COR-L47 (cell line): ENCODE measurements at places on chromosomes 7 and 10.

- no peak for DNase-seq
These were observed 97.6 kb downstream of the LYZL1 start for GRCh38 chr10:29386342-29386999.

- DNase-seq, result no peak
These were observed 80.0 kb upstream of the TMEM106B start for GRCh38 chr7:12131122-12131521.

DNA sequence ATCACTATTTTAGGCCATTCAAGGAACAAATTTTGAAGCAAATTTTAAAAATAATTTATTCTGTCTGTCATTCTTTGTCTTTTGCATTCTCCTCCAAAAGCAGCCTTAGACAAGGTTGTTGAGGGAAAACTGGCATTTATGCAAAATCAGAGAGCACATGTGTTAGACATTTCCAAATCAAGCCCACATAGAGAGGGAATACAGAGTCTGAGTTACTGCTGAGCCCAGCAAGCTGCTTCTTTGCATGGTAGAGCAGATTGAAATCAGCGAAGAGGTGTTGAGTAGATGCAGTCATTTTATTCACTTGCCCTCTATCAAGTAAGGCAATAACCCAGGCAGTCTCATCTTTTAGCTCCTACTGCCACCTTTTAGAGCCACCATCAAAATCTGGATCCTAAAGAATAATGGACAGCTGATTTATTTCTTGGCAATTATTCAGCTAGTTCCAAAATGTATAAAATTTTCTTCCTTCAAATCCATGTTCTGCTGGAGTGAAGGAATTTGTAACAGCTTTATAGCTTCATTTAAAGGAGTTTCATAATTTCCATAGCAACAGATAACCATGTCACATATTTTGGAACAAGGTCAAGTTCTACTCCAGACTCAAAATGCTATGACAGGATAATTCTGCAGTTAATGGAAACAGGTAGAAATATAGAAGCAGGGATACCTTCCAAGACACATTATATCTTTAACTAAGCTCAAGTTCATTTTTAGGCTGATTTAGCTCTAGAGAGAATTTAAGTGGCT lies 7.3 kb upstream of the PCDH15 start:
- no peak for DNase-seq

GRCh38 chr10:122251459-122252255 lies 19.4 kb upstream of the BTBD16 start:
- DNase-seq, result no peak

DNA sequence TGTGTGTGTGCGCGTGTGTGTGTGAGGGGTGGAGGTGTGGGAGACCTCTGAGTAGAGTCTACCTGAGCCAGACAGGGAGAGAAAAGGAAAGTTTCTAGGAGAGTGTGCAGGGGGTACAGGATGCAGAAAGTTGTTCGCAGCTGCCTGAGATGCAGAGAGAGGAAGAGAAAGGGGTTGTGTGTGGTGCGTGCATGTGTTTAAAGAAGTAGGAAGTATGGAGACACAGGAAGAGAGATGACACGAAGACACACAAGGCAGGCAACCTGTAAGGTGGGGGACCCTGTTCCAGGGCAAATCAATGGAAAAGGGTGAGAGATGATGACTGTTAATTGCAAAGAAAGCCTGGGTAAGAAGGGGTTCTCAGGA lies 52.2 kb downstream of the C10orf105 start:
- DNase-seq, result no peak

DNA sequence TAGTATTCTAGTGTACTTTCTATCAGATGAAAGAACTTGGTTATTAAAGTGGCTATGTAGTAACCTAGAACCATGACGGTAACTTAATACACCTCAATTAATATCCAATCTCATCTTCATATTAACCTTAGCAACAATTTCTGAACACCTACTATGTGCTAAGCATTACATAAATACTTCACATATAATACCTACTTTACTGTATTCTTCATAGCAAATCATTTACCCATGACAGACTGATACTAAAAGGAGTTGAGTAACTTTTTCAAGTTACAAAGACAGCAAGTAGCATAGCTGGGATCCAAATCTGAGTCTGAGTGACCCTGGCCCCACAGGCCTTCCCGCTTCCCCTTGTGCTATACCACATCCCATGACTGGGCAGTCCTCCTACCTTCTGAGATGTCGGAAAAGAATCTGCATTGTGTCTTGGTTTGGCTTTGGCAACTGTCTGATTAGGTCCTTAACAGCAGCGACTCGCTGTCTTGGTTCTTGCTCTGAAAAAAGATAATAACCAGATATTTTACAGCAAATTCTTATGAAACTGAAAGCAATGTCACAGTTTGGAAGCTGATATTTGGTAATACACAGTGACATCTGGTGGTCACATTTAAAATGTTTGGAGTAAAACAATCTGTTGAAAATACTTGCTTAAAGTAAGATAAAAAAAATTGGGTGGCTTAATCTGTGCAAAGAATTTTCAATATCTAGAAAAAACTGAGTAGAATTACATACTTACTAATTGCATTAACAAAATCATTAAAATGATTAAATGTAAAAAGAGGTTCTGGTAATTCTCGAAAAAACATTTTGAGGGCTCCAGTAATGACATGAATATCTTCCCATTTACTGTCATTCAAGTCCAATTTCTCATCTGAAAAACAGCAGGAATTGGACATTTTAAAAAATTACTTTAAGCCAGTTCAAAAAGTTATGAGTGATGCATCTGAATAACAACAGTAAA lies 120.1 kb downstream of the ARHGAP12 start:
- DNase-seq, result peak; percentile 11

GRCh38 chr7:131325179-131325840 lies 2.4 kb upstream of the MKLN1 start:
- DNase-seq, result no peak

DNA sequence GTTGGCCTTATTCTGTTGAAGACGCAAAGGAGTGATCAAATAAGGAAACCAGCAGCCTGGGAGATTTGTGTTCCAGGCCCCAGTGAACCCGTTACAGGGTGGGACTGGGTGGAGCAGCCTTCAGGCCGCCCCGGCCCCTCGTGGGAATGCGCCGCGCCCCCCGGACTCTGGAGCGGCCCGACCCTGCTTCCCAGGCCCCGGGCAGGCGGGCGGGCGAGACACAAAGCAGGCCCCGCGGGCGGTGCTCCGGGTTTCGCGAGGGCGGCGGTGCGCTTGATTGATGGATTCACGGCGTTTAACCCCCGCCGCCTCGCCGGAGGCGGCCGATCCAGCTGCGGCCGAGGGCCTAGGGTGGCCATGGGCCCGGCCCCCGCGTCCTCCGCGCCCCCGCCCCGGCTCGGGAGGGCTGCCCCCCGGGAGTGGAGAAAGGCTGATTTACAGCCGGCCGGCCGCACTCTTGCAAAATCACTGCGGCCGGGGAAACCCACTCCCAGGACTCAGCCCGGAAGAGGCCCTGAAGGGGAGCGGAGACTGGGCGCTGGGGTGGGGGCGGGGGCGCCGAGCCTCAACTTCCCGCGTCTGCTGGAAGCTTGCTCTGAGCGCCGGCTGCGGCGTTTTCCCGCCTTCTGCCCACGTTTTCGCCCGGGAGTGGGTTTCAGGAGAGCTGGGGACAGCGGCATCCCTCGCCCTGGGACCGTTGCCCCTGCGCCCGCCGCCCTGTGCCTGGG lies 299.6 kb upstream of the NFE2L3 start:
- peak; percentile 36 for DNase-seq

DNA sequence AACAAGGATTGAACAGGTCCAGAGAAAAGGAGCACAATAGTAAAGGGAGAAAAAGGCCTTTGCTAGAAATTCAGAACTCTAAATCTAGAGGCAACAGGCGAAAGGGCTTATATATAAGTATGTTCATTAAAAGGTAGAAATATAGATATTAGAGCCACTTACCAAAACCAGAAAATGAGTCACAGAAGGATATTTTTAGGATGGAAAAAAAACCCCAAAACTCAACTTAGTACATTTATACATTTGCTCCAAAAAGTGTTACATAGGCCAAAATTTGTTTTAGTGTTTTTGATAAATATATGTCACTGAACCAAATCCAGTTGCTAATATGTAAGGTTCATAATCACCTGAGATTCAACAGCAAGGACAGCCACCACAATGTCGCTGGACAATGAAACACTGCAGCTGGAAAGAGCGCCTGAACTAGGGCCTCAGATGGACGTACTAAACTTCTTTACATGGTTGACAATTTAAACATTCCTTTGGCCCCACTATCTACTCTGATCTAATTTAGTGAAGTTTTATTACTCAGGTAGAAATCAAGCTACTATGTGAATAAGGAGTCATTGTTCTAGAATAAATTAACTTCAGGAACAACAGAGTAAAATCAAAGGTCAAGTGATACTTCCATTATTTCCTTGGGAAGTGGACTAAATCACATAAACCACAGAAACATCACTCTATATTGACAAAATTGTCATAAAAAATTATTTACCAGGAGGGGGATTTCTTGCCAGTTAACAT lies 10.9 kb downstream of the FAM3C start:
- DNase-seq, result no peak

DNA sequence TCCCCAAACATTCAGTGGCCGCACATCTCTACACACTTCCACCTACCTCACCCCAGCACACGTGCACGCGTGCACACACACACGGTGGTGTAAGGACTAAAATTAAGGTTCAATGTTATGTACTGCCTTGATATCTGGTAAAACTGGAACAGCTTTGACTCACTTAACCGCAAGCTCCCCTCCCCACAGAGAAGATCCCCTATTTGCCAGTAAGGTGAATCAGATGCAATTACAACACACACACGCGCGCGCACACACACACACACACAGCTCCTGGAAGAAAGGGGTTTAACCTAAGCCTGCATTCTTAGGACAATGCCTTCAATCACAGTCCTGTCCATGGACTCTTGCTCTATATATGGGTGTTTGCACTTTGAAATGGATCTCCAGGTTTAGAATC lies 25.5 kb upstream of the VPS41 start:
- no peak for DNase-seq

DNA sequence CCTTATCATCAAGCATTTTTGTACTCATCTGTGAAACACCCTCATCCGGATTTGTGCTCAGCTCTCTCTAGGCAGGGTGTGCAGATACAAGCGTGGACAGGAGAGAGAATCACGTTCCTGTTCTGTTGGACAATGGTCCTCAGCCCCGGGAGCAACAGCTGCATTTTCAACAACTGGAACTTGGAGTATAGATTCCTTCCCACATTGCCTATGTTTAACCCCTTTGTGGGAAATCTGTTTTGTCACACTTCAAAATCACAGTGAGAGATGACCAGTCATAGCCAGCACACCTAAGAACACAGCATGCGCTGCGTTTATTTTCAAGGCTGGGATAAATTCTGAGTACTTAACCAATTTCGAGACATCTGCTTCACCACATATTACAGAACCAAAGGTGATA lies 32.5 kb downstream of the MAP3K8 start:
- DNase-seq, result no peak
